Left renal pelvis (tissue), 4 donors: ENCODE measurements at places on chromosomes 11 and 22. TPM values are rescaled to one million over a fixed set of nuclear protein-coding genes. Genes with fewer than 3 reads are reported as not detected.

GRCh38 chr11:24457985-24458384 is 38.9 kb upstream of the LUZP2 start:
- DNase-seq = no peak

DNA sequence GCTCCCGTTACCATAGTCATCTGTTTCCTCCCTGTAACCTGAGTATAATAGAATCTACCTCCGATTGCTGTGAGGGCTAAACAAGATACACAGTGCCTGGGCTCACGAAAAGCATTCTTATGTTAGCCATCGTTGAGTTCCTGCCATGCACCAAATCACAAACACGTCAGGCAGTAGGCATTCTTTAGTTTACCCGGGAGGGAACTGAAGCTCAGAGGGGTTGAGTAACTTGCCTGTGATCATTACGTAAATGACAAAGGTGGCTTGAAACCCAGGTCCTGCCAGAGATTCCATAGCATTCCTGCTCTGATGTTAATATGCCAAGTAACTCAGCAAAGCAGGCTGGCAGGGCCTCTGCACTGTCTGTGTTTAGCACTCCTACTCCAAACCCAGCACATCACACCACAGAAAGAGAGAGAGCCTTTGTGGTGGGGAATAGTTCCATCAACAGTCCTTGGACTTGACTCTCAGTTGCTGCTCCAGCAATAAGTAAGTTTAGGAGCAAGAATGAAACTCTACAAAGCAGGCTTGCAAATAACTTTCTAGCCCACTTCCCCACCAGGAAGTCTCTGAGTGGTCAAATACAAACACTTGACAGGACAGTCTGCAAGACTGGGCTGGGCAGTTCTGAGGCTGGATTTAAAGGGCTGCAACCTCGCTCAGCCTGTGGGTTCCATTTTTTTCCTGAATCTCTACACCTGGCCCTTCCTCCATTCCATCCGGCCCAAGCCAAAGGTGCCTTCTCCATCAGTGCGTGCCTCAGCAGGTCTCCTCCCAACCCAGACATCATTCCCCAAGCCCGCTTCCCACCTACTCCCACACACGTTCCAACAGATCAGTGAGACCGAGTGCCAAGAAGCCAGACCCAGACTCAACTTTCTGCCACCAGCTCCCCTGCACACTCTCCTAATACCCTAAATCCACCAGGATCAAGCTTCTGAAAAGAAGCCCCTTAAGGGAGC is 1.1 kb downstream of the SCN2B start:
- no peak for DNase-seq

The SELENOM gene
- polyA plus RNA-seq = 6.4 TPM

DNA sequence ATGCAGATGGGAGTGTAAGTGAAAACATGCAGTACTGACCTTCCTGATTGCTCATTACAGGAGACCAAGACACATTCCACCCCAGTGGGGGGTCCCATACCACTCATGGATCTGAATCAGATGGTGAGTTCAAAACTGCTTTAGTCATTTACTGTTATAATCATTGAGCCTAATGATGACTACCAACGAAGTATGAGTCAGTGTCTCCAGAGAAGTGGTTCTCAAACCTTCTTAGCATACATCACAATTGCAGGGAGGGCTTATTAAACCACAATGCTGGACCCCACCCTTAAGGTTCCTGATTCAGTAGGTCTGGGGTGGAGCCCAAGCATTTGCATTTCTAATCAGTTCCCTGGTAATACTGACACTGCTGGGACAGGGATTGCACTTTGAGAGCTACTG is 75.8 kb downstream of the CD44 start:
- DNase-seq = no peak

GRCh38 chr11:4074266-4074665 is 20.3 kb upstream of the RRM1 start:
- no peak for DNase-seq

DNA sequence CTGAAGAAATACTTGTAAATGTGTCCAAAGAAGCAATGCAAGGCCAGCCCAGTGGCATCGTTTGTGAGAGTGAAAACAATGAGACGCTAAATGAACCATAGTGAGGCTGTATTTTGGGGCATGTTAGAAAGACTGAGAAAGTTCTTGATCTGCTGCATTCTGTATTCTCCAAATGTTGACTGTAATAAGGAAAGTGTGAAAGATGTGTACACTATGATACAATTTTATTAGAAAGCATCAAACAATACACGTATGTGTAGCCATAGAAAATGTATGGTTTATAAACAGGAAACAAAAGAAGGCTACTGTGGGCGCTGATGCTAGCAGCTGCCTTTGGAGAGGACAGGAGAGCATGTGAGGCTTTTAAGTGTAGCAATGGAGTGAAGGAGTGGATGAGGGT is 233.5 kb upstream of the E2F8 start:
- no peak for DNase-seq

DNA sequence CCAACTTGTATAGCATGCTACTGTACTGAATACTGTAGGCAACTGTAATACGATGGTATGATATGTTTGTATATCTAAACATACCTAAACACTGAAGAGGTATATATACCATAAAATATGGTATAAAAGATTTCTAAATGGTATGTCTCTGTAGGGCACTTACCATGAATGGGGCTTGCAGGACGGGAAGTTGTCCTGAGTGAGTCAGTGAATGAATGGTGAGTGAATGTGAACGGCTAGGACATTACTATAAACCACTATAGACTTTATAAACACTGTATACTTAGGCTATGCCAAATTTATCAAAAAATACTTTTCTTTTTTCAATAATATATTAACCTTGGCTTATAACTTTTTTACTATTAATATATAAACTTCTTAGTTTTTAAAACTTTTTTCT is 66.8 kb downstream of the ZC3H12C start:
- DNase-seq = no peak

DNA sequence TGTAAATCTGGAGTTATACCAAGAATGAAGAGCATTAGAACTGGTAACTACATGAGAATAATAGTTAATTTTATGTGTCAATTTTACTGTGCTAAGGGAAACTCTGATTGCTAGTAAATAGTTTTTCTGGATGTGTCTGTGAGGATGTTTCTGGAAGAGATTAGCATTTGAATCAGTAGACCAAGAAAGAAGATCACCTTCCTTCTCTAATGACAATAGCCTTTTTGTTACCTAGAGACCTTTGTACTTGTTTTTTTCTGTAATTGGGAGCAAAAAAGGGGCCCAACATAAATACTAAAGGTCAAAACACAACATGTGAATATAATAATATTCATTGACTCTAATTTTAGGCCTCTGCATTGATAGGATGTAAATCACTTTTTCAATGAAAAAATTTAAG is 100.6 kb downstream of the DLG2 start:
- no peak for DNase-seq

- DNase-seq = no peak
Observed at GRCh38 chr11:129119036-129119435, 73.1 kb downstream of the ARHGAP32 start.

The SULT4A1 gene
- 4.1 TPM for polyA plus RNA-seq

The SCUBE1 gene
- polyA plus RNA-seq = 7.7 TPM

The SLN gene
- polyA plus RNA-seq = not detected

The ANGPTL5 gene
- polyA plus RNA-seq = 0.06 TPM

- DNase-seq = no peak
Observed at GRCh38 chr11:2168286-2169004, 3.2 kb downstream of the TH start.

GRCh38 chr11:100632941-100633452 is 54.1 kb upstream of the ARHGAP42 start:
- no peak for DNase-seq

The FIBIN gene
- polyA plus RNA-seq = 93.3 TPM

DNA sequence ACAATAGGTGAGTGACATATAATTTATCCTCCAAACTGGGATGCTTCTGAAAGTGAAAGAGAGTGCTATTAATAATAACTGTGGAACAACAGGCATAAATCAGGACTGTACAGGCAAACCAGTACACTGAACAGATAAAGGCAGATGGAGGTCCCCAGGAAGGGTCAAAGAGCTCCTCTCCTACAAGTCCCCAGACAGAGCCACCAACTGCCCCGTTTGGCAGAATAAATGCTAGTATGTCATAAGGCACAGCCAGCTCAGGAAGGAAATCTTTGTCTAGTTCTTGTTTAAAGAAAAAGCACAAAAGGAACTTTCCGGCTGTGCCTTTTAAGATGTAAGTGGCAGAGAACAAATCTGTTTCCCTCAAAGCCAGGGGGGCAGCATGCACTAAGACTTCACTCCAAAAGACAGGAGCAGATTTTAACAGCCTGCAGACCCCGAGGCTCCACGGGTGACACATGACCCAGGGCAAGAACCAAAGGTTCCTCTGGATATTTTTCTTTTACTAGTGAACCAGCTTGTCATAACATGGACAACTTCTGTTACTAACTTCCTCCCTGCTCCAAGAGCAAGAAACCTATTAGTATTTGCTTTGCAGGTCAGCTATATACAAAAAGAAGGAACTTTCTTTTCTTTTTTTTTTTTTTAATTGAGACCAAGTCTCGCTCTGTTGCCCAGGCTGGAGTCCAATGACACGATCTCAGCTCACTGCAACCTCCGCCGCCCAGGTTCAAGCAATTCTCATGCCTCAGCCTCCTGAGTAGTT is 50.2 kb downstream of the MYH9 start:
- DNase-seq = no peak

The DERL3 gene
- polyA plus RNA-seq = 5.2 TPM

The DCDC1 gene
- polyA plus RNA-seq = 4.6 TPM

The TMPRSS5 gene
- 1.2 TPM for polyA plus RNA-seq

- no peak for DNase-seq
Observed at GRCh38 chr11:76175783-76176182, 30.5 kb downstream of the WNT11 start.

GRCh38 chr22:27223317-27224177 is 566.2 kb downstream of the MIAT start:
- no peak for DNase-seq

DNA sequence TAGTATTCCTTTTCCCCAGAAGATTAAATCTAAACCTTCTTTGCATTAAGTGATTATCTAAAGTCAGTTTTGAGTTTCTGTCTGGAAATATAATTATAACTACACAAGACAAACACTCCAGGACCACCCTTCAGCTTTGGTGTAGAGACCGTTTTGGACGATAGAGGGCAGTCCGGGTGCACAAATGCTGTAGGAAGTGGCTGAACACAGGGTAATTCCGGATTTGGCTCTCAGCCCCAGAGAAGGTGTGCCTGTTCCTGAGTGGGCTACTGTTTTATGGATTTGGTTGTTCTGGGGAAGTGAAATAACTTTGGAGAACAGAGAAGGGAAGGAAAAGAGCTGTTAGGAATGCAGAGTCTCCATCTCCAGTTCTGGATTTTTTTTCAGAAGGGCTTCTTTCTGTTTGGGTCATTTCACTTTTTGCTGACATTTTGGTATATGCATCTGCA is 14.8 kb downstream of the EXT2 start:
- DNase-seq = no peak

The GPR83 gene
- polyA plus RNA-seq = 0.93 TPM

- no peak for DNase-seq
Observed at GRCh38 chr11:48193876-48194275, 22.7 kb upstream of the OR4B1 start.

GRCh38 chr11:44590769-44591168 is 25.3 kb downstream of the CD82 start:
- no peak for DNase-seq

The SLC1A2 gene
- polyA plus RNA-seq = 0.52 TPM

DNA sequence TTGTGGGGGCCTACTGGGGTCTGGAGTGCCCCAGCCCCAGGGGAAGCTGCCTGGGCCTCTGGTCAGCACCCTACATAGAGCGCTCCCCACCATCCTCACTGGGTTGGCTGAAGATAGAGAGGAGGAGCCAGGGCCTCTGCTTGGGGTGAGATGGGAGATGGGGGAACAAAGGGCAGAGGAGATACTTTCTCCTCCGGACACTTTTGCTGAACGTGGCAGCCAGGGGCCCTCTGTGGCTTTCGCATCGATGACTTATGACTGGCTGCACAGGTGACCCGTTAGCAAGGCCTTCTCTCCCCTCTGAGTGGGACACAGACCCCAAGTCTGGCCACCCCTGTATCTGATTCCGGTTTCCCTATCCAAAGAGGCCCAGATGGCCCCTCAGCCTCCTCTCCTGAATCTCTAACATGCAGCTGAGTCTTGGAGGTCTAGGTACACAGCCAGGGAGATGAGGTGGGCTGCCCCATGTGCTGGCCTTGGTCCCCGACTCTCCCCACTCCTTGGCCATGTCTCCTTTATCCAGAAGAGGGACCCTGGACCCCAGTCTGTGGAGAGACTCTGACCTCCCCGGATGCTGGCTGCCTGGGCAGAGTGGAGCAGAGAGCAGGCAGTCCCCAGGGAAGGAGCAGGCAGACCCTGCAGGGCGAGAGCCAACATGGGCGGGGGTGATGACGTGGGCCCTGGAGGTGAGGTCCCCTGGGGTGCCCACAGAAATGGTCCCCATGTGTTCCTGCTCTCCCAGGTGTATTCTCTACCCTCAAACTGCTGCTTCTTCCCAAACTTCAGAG is 59.3 kb upstream of the NECTIN1 start:
- no peak for DNase-seq

The TST gene
- polyA plus RNA-seq = 13.0 TPM

GRCh38 chr11:111305162-111305802 is 6.9 kb downstream of the POU2AF3 start:
- no peak for DNase-seq

The MYH9 gene
- polyA plus RNA-seq = 288 TPM

The LRRC32 gene
- 70.1 TPM for polyA plus RNA-seq

The CYP2R1 gene
- polyA plus RNA-seq = 20.7 TPM

- no peak for DNase-seq
Observed at GRCh38 chr11:11010624-11011127, 152.8 kb upstream of the ZBED5 start.

- no peak for DNase-seq
Observed at GRCh38 chr22:20747223-20747622, 26.7 kb upstream of the SERPIND1 start.

GRCh38 chr11:5420993-5421392 is 918 bp upstream of the OR51Q1 start:
- DNase-seq = no peak

DNA sequence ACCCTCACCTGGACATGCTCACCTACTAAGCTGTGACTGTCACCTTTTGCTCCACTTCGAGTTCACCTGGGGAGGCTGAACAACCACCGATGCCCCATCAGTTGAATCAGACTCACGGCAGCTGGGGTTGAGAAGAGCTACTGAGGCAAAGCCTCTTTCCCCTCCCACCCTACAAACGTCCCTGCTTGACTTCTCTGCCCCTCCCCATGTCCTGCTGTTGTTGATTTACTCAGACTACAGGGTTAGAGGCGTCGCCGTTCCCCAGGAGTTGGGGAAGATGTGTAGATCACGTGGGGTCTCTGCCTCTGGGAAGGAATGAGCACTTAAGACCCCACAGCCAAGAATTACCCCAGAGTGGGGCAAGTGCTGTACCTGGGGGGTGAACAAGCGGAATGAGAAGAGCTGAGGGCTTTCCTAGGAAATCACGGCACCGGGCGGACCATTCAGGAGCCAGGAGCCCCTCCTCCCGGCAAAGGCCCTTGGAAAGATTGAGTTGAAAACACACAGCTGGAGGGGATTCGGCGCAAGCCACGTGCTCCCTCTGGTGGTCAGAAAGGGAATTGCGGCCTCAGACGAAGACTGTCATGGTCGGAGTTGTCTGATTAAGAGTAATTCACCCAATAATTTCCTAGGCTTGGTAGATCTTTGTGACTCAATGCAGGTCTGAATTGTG is 7.0 kb downstream of the FXYD2 start:
- peak; percentile 79 for DNase-seq

The CRYBB2 gene
- polyA plus RNA-seq = 0.20 TPM
